Fibroblast of upper back skin (primary cell): ENCODE measurements at places on chromosomes 12 and 14.

DNA sequence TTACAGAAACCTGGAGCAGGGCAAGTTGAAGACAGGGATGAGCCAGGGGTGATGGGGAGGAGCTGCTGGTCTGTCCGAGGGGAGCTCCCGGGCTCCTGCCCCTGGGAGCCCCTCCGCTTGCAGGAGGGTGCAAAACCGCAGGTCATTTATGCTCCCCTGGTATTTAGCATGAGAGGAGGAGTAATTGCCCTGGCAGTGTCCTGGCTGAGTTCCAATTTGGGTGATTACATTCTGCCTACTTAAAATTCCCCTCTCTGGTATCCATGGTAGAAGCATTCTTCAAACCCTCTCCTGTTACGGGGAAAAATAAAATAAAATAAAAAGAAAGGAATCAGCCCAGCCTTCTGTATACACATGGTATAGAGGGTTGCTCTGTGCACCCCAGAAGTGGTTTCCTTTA lies 61.7 kb upstream of the VRK1 start:
- no peak for DNase-seq

DNA sequence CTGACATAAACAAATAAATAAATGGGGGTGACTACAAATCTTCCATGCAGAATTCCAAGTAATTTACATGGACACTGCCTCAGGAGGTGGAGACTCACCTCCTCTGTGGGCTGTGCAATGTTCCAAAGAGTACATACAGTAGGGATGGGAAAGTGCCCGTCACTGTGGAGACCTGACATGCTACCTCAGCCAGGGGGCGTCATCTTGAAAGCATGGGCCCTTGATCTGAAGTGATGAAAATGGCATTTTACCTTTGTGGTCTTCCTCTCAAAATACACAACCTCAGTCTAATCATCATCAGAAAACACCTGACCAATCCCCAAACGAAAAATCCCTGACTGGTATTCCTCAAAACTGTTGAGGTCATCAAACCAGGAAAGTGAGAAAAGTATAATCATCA lies 48.4 kb downstream of the ANAPC7 start:
- DNase-seq: no peak

- DNase-seq: no peak
Measured at GRCh38 chr14:54193871-54194270, 202.9 kb upstream of the CDKN3 start.

DNA sequence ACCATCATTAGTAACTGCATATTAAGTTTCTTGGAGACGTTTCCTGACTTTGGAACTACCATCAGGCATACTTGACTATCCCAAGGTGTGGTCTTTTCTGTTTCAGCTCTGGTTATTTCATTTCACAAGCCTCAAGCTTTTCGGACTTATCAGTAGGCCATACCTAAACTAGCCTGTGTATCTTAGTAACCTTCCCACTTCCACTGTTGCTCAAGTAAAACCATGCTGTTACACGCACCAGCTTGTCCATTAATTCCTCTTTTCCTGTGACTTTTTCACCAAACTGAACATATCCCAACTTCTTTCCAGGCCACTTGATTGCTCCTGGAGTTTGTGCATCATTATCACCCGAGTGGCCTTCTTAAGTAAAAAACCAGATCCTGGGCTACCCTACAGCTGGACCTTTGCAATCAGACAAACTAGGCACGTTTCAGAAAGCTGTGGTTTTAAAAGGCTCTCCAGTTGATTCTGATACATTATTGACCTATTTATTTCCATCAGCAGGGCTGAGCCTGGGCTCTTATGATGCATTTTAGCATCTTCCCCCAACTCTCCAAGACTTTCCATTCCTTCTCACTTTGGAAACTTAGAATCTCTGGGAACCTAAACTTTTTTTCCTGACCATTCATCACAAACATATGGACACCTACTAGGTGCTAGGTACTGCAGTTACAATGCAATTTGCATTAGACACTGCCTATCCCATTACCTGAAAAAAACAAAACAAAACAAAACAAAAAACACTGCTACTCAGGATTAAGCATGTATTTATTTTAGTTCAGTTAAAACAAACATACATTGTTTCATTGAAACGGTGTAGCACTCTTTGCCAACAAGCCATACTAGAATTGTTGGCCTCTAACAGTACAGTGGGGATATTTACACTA lies 14.9 kb downstream of the SLC38A2 start:
- DNase-seq: peak; percentile 79

DNA sequence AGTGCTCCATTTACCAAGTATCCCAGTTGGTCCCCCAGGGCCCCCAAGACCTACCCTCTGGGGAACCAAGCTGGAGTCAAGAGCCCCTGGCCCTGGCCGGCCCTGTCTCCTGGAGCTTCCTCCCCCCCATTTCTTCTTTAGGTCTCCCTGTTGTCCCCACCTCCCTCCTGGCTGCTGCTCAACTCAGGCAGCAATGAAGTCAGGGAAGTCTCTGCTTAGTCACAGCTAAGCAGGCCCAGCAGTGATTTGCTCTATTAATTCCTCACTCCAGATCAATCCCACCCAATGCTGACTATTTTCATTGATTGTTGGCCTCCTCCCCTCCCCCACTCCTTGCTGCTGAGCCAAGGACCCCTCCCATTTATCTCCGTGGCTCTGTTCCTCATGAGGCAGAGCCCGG lies 28.3 kb downstream of the VSX2 start:
- peak; percentile 8 for DNase-seq

- DNase-seq: peak; percentile 64
Measured at GRCh38 chr12:49358483-49359141, 8.7 kb upstream of the SPATS2 start.

DNA sequence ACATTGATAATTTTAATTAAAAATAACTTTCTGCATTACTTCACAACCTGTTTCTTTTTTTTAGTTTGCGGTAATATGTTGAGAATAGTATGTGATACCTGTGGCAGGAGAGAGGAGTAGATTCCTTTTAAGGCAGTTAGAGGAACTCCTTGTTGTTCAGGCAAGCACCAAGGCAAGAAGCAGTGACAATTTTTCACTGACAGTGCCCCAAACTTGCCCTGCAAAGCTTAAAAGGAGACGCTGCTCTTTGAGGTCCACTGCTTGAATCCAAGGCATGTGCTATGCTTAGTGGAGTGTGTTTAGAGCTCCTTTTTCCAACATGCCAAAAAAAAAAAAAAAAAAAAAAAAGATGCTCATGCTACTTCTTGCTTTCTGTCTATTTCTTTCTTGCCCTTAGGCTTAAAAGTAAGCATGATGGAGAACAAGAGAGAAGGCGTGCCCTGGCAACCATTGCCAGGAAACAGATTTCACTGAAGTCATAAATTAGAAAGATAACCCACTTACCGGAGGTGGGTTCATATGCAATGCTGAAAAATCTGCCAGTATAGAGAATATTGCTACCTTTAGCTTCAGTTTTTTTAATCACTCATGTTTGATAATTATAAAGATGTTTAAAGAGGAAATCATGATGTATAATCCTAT lies 58.3 kb upstream of the DYRK2 start:
- no peak for DNase-seq

GRCh38 chr12:8849876-8850275 lies 27.5 kb downstream of the A2ML1 start:
- no peak for DNase-seq

GRCh38 chr12:5194306-5194705 lies 150.6 kb downstream of the KCNA5 start:
- no peak for DNase-seq

DNA sequence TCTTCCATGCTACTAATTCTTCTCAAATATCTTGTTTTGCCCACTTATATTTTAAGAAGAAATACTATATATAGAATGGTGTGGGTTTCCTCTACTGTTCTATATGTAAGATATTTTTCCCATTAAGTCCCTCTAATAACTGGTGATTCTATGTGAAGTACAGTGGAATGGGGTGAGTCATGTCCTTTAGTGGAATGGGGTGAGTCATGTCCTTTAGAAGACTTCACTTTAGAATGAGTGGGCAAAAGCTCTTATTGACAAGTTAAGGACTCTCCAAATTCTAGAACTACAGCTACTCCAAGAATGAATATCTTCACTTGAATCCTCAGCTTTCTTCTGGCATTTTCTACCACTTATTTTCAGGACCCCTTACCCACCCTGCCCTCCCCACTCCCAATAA lies 349.9 kb downstream of the ETNK1 start:
- peak; percentile 92 for DNase-seq

- DNase-seq: peak; percentile 98
Measured at GRCh38 chr14:86796221-86797074, 1196.5 kb downstream of the GALC start.

DNA sequence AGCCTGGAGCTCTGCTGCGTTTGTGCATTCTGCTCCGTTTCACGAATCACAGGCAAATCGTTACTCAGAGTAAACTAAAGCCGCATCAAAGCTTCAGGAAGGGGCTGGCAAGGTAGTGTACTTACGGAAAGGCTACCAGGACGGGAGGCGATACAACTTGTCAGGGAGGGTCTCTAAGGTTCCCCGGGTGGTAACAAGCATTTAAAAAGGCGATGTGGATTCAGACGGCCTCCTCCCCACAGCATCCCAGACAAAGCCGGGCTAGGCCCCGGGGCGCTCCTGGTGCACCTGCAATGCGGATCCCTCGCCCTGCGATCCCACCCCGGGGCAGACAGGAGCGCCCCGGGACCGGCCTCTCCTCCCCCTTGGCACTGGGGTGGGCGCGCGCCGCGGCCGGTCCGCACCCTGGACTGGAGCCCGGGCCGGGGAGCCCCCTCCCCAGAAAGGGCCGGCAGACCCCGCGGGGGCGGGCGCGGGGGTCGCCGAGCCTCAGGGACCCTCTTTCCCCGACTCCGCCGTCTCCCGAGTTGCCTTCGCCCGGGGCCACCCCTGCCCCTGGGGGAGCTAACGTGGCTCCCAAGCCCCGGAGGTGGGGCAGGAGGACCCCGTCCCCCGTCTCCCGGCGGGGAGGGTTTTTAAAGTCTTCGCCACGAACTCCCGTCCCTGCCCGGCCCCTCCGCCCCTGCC lies 718 bp downstream of the CCDC92 start:
- peak; percentile 27 for DNase-seq

DNA sequence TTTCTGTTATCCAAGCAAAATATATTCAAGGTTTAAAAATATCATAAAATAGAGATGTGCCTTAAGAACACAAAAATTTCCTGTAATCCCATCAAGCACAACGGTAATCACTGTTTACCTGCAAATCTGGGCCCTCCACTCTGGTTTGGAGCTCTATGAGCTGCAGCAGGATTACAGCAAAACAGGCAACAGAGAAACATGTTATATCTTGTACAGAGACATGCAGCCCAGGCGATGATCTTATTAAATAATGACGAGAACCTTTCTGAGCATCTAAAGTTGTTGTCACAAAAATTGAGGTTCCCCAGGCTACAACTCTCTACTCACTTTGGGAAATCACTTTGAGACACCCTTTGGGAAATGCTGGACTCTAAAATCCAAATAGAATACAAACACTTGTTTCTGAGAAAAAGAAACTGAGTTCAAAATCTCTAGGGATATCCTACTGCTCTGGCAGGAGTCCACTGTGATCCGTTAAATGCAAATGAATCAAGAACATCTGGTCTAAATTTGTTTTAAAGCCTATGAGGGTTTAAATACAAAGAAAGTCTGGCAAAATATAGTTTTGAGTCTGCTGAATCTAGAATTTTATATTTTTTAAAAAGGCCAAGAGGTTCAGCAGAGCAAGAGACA lies 36.3 kb downstream of the STON2 start:
- peak; percentile 48 for DNase-seq

DNA sequence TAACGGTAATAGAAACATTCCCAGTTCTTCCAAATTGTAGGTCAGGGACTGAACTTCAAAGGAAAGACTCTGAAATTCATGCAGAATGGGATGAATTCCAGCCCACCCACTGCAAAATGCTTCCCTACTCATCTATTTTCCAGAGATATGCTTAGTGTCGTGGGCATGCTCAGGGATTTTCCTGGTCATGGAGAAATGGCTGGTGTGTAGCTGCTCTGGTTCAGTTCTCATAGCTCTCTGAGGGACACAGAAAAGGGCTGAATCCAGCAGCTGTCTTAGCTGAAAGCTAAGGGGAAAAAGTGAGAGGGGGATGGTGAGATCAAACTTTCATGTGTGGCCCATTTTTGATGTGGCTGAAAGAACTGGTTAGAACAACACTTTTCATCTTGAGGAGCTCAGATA lies 72.9 kb upstream of the KRAS start:
- peak; percentile 70 for DNase-seq

GRCh38 chr14:61438860-61439765 lies 117.7 kb downstream of the PRKCH start:
- peak; percentile 12 for DNase-seq

DNA sequence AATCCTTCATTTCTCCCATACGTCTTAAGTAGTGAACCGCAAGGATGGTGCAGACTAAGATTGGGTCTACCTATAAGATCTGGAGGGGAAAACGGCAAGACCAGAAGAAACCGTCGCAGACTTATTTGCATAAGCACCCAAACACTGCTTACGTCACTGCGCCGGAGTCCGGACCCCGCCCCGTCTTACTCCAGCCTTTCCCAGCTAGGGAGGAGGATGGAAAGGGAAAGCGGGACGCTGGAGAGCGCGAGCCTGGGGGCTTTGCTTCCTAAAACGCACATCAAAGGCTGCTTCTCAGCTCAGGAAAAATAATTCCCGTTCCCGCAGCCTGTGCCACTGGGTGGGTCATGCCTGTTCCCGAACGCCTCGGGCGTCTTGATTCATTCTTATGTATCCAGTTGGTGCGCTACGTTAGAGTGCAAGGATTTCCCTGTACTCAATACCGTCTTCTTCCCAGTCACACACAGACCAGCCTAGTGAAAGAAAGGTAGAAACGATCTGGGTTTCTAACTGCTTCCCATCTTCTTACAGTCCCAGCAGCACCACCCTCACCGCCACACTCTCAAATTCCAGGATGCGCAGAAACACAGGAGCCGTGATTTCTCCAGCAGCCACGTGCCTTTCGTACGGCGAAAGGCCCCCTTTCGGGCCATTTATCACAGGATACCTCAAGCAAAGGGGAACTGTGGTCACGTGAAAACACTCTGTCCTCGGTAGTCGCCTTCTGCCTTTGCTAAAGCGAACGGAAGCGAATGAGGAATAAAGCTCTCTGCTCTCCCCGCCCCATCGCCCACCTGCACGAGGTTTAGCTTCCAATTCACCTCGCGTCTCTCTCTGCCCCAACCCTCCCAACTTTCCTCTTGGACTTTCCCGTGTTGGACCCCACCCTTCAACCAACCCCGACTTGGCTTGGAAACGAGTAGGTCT lies 1.1 kb downstream of the SLC6A15 start:
- peak; percentile 85 for DNase-seq

DNA sequence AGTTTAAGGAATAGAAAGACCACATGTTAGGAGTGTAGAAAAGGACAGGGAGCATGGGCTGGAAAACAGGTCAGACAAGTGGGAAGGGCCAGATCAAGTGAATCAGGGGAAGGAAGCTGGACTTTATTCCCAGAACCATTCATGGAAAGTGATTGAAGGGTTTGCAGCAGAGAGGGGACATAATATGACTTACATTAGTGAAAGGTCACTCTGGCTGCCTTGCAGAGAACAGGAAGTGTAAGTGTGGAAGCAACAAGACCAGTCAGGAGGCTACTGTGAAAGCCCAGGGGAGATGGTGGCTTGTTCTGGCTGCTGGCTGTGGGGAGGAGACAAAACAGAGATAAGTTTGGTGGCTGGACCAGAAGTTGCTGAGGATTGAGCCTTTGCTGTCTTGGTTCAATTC lies 69.1 kb downstream of the VCPKMT start:
- no peak for DNase-seq
